Activated naive CD4-positive, alpha-beta T cell treated with anti-CD3 and anti-CD28 coated beads, Interleukin-2, amount 50 U/mL, for 72 hours (primary cell): ENCODE measurements at places on chromosomes 3 and 15.

GRCh38 chr15:95598251-95598855, 732.1 kb upstream of the NR2F2 start:
- DNase-seq, result no peak

DNA sequence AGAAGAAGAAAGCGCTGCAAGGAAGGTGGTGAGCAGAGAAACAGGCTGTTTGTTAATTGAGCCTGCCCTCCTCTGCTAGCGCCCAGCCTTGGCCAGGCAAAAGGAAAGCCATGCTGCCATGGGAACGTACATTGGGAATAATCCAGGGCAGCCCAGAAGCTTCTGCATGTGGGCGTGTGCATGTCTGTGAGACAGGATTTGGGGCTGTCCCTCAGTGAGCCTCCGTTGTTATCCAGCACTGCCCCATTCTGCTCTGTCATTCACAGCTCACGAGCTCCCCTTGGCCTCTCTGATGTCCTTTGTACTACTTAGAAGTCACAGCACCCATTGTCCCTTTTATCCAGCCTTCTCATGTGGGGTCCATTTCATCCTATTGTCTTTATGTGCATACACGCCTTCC, 239.1 kb upstream of the ROPN1 start:
- no peak for DNase-seq

DNA sequence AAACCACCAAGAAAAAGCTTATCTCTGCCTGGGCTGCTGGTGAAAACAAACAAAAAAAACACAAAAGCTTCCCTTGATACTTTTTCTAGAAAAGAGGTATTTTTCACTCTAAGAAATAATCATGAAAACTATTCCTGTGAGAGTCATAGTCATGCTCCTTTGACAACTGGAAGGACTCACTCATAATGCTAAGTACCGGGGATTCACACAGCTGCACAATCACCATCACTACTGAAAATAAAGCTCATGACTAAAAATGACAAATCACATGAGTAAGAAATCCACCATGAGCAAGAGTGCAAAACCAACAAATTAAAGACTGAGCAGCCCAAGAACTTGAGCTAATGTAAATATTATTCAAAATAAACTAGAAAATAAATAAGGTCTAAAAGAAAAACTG, 10.6 kb upstream of the POU1F1 start:
- no peak for DNase-seq

- DNase-seq, result no peak
Measured at GRCh38 chr15:65300924-65301441, 3.5 kb upstream of the RNU5B-1 start.

DNA sequence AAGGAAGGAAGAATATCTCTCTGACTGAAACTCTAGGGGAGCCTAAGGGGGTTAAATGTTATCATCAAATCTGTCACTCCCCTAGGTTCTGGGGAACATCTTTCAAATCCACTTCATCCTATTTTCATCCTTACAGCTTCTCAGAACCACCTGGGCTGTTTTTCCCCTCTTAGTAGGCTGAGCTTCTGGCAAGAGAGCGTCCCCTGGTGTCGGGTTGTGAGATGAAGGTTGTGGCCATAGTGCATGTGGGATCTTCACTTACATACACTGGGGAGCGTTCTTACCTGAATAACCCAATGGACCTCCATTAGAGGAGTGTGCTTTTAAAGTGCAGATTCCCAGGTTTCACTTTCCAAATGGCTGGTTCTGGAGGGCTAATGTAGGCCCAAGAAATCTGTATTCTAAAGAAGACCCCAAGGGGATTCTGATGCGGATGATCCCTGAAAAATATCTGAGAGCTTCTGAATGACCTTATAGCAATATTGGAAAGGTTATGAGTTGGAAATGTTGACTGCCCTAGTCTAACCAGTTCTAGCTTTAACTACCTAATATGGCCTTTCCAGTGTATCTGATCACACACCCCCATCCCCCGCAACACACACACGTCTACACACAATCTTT, 663.7 kb downstream of the AGBL1 start:
- DNase-seq, result no peak

GRCh38 chr15:73632670-73633058, 525 bp downstream of the NPTN start:
- DNase-seq, result no peak

GRCh38 chr15:63234451-63234870, 42.9 kb upstream of the APH1B start:
- no peak for DNase-seq

- DNase-seq, result no peak
Measured at GRCh38 chr3:143222505-143222904, 102.9 kb downstream of the CHST2 start.

DNA sequence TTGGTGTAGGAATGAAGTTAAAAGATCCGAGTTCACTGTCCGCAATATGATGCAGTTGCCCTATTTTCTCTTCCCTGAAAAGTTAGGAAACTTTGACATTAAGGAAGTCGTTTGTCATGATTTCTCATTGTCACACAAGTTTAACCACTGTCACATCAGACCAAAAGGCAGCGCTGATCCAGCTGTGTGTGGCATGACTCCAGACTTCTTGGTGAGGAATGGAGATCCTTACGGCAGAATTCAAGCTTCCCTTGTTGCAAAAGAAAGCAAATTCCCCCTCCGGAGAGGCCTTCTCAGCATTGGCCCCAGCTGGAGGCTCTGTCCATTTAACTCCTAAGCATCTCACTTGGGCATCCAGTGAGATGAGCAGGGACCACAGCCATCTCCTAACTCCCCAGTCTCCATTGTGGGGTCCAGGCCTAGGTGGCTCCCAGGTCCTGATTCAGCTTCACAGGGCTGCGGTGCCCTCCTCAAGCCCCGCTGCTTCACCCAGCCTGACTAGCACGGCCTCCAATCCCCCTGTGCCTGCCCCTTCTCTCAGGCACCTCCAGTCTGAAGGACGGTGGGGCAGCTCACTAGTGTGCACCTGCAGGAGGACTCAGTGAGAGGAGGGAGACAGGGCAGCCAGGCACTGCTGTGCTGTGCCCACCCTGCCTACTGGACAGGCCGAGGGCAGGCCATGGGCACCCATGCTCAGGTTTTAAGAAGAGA, 159.5 kb downstream of the CHSY1 start:
- DNase-seq, result no peak

DNA sequence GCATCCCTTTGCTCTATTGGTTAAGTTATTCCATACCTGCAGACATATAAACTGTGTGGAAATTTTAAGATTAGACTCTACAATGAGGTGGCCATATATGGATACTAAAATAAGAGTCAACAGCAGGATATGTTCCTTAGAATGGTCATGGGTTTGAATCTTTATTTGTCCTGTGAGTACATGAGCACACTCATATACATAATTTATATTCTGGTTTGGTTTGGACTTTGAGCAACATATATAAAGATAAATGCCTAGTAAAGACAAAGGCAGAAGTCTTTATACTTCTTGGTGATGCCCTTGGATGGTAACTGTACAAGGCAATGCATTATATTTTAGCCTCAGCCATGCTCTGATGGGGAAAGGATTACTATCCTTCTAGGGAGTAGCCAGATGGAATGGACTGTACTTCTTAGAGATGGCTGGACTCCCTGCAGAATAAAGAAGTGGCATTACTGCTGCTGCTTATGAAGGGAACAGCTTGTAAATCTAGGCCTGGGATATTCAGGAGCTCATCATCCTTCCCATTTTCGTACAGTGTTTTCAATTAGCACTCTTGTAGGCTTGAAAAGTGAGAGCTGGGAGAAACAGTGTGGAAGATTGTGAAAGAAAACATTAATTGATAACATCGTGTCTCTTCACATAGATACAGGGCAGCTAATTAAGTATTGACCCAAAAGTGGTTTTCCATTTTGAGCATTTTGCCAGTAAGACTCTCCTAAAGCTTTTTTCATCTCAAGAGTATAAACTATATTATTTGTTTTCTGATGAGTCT, 60.4 kb downstream of the HMG20A start:
- no peak for DNase-seq
